ENCODE measurements at places on chromosomes 5 and 9.

GRCh38 chr5:113922343-113922742, 408.8 kb downstream of the YTHDC2 start:
- DNase-seq = no peak

DNA sequence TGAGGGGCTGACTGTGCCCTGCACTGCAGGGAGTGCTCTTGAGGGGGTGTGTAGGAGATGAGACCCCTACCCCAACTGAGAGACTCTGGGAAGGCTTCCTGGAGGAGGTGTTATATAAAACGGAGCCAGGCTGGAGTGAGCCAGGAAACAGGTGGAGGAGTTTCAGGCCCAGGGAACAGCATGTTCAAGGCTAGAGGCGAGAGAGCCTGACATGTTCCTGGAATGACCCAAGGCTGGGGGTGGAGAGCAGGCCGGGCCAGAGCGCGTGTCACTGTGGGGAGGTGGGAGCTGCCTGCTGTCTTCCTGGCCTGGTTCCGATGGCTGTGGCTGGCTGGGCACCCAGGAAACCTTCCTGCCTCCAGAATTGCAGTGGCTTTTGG, 48.7 kb downstream of the RXRA start:
- no peak for DNase-seq

GRCh38 chr5:149622466-149622865, 41.2 kb downstream of the ARHGEF37 start:
- DNase-seq = no peak

DNA sequence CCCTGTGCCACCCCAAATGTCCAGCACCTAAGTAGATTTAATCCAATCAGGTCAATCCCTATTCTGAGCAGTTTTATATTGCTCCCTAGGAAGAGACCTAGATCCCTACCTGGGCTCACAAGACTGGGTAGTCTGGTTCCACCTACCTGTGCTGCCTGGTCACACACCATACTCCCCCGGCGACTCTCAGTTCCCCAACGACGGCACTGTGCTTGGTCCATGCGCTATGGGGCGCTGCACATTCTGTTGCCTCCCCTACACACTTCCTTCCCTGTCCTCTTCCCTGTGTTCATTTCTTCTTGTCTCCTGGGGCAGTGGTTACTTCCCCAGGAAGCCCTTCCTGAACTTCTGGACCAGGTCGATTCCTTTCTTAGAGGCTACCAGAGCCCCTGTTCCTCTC, 109.9 kb upstream of the IL12B start:
- DNase-seq = no peak

- no peak for DNase-seq
Observed at GRCh38 chr9:72772661-72773060, 180.2 kb downstream of the ALDH1A1 start.

- no peak for DNase-seq
Observed at GRCh38 chr5:132055441-132055807, 5.0 kb upstream of the IL3 start.

DNA sequence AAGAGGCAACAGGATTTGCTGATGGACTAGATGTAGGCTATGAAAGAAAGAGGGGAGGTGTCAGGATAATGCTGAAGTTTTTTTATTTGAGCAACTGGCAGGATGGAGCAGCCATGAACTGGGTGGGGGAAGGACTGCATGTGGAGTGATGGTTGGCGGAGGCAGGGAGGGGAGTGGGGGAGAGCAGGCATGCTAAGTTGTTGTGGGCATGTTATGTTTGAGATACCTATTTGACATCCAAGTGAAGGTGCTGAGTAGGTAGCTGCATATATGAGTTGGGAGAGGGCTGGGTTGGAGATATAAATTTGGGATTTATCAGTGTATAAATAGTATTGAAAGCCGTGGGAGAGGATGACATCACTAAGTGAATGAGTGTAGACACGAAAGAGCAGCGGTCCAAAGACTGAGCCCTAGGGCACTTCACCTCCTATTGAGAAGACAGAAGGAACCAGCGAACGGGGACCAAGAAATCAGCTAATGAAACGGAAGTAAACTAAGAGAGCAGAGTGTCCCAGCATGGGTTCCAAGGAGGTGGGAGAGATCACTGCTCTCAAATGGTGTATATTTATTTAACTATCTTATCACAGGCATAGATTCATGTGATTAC, 7.4 kb downstream of the BSPRY start:
- DNase-seq = no peak

DNA sequence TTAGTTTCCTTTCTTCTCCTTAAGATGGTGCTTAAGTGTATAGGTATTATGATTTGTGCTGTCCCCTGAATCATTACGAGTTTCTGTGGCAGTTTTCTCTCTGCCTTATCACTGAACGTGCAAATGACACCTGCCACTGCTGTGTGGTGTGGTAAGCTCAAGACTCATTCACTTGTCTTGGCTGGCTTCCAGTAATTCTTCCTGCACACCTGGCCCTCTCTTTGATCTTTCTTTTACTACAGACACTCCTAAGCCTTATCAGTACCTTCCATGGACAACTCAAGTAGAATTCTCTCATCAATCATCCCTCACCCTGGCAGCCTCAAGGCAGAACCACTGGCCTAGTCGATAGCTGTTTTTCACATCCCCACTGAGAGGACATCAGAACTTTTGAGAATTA, 82.6 kb upstream of the ADAMTS19 start:
- DNase-seq = no peak

DNA sequence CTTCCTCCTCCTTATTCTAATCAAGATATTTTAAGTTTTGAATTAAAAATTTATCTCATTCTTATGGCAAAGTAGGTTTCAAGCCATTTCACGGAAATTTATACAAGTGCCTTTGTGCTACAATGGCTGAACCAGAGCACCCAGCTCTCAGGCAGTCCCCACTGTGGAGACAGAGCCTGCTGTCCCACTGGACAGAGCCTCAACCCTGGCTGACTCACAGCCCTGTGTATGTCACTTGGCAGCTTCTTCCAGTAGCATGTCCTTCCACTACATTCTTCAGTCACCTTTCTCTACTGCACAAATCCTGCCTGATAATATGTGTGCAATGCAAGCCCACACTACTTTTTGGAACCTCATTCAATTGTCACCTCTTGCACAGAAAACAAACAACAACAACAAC, 253.1 kb downstream of the PDE4D start:
- no peak for DNase-seq

- DNase-seq = peak; percentile 5
Observed at GRCh38 chr9:125889476-125890419, 142.6 kb downstream of the PBX3 start.

- no peak for DNase-seq
Observed at GRCh38 chr9:97502984-97503861, 1.8 kb downstream of the TMOD1 start.

GRCh38 chr9:98083061-98083501, 26.5 kb downstream of the NANS start:
- no peak for DNase-seq

DNA sequence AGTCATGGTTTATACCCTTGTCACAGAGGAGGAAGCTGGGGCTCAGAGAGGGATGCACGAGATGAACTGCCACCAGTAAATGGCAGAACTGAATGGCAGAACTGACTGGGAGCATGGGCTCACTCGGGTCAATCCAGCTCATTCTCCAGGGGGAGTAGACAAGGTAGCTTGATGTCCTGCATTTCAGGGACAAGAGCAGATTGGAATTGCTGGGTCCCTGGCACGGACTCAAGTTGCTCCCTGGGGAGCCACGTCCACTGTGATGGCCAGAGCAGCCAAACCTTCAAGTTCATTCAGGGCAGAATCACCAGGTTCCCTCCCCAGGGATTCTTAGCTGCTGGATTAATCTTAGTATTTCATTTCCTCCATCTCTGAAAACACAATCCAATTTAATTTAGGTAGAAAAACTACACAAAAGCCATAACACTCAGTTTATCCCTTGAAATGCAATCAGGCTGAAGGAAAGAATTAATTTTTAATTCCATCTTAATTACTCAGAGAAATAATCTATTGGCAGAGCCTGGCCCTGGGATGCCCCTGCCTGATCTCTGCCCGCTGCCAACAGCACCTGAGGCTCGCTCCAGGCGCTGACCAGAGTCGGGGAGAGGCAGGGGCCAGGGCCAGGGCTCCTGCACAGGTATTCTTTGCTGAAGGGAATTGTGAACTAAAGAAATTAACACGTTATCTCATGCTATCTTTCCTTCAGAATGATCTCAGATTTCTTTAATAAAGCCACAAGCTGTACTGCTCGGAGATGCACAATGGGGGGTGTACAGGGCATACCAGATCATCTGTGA, 42.0 kb upstream of the UNC5A start:
- no peak for DNase-seq
